ENCODE measurements at places on chromosomes 16 and 17.
A peak's percentile ranks its signal among the peaks of the same experiment; 100 is the strongest.

DNA sequence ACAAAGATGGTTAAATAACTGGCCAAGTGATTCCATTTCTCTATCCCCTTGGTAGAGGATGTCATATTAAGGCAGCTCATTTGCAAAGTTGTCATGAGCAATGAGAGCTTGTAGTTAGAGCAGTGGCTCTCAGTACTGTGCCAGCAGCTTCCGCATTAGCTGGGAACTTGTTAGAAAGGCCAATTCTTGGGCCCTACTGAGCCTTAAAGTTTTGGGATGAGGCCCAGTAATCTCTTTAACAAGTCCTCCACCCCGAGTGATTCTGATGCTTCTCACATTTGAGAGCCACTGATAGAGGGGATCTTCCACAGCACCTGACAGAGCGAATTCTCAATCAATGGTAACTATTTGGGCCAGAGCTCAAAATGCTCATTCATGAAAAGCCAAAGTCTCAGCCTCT, 20.2 kb upstream of the CCL1 start:
- no peak for DNase-seq

DNA sequence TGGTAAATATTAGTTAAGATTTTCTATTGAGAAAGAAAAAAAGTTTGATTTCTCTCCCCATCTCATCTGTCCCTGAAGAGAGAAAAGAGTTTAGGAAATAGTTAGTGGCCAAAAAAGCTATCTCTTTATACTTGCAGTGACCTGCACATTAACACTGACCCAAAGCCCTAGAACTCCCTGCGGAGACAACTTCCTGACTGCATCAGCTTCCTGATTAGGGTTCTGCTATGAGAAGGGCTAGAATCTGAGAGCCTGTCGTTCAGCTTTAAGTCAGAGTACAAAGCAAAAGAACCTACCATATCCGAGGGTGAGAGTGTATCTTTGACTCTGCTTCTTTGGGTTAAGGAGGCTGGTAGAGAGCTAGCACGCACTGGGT, 24.7 kb downstream of the LIMD2 start:
- no peak for DNase-seq

DNA sequence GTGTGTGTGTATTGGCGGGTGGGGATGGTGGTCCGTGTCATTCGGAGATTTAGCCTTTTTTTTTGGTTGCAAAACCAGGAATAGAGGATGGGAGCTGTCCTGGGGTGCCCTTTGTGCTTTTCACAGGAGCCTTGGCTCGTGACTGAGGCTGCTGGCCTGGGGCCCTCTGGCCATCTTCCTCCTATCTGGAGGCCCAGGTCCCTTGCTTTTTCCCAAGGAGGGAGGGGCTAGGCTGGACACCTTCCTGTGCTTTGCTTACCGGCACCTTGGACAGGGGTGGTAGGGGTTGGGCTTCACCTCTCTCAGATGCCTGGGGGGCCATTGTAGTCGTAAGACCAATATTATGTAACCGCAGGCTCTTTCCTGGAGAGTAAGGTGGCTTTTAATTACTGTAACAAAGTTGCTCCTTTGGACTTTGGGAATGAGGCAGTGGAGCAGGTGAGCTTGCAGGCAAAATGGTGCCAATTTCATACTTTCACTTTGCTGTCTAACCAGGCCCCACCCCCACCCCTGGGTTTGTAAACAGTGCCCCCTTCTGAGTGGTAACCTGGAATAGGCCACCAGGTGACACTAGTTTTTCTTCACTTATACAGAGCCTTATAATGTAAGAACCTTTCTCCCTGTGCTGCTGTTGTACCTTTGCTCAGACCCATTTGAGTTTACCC, 1.2 kb downstream of the DYNLL2 start:
- DNase-seq, result peak; percentile 11

DNA sequence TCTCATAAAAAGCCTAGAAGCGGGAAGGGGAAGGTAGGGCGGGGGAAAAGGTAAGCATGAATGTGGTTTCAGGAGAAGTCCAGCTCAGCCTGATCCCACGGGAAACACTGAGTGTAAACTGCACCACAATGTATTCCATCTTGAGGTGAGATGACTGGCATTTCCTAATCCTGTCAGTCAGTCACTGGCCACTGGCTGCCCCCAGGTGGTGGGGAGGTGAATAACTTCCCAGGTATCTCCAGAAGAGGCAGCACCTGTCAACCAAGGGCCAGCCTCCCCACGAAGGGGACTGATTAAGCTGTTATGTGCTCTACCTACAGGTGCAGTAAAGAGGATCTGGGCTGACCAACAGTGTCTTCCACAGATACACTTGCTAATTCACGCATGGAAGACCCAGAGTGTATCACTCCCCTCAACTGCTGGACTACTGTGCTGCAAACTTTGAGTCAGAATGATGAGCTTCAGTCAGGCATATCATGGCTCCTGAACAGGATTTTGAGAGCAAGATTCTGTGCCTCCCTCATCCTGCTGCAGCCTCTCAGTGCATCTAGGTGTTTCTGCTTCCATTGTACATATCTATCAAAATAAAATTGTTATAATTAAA, 108.5 kb upstream of the CCL2 start:
- peak; percentile 17 for DNase-seq

DNA sequence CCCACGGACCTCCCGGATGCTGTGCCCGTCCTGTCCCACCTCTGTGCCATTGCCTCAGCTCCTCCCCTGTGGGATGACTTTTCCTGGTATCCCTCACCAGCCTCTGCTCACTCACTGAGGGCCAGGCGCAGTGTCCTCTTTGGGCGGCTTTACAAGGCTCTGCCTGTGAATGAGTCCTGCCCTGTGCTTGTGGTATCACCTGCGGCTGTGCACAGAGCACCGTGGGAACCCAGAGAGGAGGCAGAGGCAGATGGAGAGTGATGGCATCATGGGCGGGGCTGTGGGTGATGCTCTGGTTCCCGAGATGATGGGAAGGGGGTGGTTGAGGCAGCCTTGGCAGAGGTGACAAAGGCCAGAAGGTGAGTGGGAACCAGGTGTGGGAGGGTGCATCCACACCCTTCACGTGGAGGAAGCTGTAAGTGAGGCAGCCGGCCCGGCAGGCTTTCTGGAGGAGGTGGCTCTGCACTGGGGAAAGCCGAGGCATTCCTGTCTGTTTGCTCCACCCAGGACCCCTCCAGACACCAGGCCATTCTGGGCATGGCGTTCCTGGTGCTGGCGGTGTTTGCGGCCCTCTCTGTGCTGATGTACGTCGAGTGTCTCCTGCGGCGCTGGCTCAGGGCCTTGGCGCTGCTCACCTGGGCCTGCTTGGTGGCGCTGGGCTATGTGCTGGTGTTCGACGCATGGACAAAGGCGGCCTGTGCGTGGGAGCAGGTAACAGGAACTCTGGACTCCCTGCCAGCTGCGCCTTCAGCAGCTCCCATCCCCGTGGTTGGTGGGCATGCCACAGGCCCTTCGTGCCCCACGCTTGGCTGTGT, 23.8 kb downstream of the ADCY7 start:
- no peak for DNase-seq

- no peak for DNase-seq
Observed at GRCh38 chr17:73554498-73554897, 89.7 kb downstream of the SDK2 start.

DNA sequence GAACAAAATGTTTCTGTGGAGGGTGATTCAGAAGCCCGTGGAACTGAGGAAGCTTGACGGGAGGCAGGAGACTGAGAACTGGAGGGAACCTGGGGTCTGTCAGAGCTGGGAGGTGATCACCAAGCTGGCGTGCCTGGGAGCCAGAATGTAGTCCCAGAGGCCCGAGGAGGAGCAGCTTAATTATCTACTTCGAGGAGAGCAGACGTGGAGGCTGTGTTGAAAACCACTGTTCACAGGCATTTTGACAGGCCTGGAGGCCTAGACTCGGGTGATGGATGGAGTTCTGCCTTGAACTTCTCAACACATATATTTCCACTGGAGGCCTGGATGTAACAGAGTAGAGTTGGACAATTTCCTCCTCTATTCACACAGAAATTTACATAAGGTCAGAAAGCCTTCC, 177.7 kb upstream of the SALL1 start:
- DNase-seq, result no peak

- DNase-seq, result no peak
Observed at GRCh38 chr16:49469930-49470451, 96.4 kb downstream of the C16orf78 start.

DNA sequence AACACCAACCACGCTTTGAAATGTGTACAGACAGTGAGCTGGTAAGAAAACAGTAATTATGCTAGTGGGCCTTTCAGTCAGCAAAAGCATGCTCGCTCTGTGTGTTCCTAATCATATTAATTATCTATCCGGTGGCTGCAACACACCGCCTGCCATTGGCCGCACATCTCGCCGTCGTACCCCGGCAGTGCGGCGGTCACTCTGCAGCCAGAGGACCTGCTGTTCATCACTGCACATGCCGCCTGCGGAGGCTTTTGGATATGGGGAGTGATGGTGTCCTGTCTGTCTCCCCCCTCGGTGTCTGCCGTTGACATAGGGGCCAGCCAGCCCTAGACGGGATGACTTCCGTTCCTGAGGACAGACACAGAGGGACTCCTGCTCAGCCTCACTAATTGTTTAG, 68.5 kb downstream of the RPA1 start:
- peak; percentile 21 for DNase-seq

- DNase-seq, result no peak
Observed at GRCh38 chr16:89139907-89140361, 31.6 kb upstream of the CDH15 start.

GRCh38 chr17:1509290-1509881, 7.0 kb downstream of the INPP5K start:
- DNase-seq, result no peak

DNA sequence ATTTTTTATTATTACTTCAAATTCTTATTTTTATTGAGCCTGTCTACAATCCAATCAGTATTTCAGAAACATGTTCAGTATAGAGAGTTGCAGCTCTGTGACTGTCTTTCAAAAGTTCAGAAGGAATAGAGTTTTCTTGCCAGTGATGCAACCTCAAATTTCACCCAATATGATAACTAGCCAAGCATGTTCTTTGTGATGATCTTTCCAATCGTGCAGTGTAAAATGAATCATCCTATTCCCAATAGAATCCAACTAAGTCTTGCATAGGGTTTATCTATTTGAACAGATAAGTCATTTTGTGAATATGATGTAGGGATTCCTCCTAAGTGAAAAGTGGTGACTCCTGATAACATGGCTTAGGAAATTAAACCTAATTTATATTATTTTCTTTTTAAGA, 937.8 kb downstream of the KCNJ2 start:
- DNase-seq, result no peak

DNA sequence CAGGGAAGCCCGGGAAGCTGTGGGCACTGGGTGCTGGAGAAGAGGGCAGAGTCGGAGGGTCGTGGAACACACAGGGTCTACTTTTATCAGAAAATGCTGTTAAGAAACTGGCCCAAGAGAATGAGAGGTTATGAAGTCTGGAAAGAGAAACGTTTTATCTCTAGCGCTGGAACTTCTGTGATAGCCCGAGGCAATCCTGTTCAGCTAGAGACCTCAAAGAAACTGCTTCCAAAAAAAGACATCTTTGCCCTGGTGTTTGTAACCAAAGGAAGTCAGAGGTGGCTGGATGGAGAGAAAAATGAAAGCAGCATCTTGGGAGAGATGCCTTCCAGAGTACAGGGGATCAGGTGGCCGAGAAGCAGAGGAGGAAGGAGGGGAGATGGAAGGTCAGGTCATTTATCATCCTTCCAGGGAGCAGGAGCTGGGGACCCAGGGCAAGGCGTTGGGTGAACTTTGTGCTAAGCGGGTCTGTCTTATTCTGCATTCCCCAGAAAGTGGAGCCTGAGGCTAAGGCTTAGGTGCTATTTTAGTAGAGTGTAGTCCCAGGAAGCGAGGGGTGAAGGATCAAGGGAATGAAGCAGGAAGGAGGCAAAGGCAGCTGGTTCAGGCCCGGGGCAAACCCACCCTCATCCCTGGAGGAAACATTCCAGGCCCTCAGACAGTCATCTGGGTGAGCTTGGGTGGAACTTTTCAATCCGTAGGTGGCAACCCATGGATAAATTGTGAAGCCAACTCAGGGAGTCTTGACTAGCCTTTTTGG, 66.5 kb downstream of the MGAT5B start:
- no peak for DNase-seq

DNA sequence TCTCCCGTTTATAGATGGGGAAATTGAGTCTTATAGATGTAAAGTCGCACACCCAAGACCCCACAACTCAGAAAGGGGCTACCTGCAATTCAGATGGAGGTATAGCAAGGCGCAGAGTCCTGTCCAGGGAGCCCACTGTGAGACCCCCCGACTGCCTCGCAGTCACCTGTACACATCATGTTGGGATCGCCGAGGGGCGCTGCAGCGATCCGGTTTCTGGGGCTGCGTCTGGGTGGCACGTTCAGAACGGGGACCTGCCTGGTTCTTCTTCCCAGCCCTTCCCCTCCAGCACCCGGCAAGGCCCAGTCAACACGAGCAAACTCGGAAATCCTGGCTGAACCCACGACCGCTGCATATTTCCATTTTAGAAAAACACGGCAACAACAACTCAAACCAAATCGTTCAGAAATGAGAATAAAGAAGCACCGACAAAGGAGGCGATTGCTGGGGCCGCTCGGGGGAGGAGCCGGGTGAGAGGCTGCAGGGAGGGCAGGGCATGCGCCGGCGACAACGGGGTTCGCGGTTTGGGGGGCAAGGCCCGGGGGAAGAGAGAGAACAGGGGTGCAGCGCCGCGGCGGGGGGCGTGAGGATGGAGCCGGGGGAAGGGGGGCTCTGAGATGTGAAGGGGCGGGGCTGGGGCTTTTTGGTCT, 643 bp downstream of the HSDL1 start:
- DNase-seq, result no peak

DNA sequence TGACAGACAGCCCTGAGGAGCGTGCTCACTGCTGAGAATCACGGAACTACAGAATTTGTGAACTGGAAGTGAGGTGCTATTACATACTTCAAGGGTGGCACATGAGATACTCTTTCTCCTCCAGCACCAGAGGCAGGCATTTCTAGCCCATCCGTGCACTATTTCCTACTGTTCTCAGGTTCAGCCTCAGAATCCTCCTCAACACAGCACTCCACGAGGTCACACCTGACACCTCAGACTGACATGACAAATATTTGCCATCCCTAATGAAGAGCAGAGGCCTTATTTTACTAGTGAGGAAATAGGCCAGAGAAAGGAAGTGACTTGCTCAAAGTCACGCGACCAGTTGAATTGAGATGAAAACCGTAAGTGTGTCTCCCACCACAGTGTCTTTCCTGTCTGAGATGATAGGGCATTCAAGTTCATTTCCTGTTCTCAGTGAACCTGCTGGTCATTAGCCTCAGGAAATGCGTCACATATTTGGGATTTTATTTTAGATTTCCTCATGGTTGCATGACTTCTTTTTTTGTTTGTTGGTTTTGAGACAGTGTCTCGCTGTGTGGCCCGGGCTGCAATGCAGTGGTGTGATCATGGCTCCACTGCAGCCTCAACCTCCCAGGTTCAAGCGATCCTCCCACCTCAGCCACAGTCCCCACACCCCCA, 23.6 kb downstream of the SEZ6 start:
- no peak for DNase-seq

GRCh38 chr17:20926532-20926931, 116.3 kb downstream of the USP22 start:
- DNase-seq, result no peak

GRCh38 chr17:62717889-62718288, 90.2 kb downstream of the MARCHF10 start:
- DNase-seq, result no peak

DNA sequence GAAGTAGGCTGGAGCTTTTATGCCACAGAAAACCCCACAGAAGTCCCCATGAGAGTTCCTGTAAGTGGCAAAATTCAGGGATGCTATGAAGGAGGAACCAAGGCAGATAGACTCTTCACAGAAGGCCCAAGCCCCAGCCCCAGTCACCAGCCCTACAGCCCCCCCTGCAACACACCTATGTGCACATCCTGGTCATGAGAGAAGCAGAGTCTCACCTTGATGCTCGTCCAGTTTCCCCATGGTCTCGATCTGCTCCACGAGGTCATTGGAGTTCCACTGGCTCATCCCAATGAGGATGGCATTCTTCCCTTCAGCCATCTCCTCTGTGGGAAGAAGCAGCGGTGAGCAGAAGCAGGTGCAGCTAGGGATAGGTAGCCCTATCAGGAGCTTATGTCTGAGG, 31.2 kb downstream of the PITPNM3 start:
- no peak for DNase-seq

Data from NCI-H748 treated with DMSO at 0.1 percent for 48 hours (cell line).